SK-N-SH (cell line): ENCODE measurements at places on chromosomes 6 and 20. TPM values are rescaled to one million over a fixed set of nuclear protein-coding genes. Genes with fewer than 3 reads are reported as not detected.

DNA sequence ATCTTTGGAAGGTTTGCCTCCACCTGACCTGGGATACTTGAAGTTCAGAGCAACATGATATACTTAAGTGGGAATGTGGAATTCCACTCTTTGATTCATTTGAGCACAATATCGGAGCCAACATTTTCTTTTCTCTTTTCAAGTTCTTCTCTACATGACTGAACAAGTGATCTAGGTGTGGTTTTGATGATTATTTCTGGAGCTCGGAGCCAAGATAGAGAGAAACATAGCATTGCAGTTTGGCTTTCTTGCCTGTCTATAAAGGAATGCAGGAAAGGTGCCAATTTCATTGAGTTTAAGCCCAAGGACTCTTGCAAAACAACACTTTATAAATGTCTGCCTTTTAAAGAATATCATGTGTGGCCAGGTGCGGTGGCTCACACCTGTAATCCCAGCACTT is 124.2 kb upstream of the FAM83B start:
- no peak for DNase-seq

GRCh38 chr20:53636540-53637097 is 43.0 kb upstream of the ZNF217 start:
- no peak for DNase-seq

DNA sequence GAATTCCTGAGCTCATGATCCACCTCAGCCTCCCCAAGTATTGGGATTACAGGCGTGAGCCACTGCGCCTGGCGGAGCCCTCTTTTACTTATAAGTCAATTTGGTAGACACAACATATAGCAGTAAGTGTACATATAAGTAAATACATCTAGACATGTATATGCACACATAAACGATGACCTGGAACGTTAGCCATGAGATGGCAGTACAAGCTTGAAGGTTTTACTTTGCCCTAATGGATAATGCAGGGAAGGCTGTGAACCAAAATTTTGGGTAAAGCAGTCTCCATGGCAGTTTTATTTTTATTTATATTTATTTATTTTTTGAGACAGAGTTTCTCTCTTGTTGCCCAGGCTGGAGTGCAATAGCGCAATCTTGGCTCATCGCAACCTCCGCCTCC is 2.4 kb upstream of the GNMT start:
- no peak for DNase-seq

- no peak for DNase-seq
Measured at GRCh38 chr6:98530732-98531131, 303.6 kb upstream of the POU3F2 start.

- no peak for DNase-seq
Measured at GRCh38 chr6:90066697-90067096, 172.4 kb downstream of the GJA10 start.

DNA sequence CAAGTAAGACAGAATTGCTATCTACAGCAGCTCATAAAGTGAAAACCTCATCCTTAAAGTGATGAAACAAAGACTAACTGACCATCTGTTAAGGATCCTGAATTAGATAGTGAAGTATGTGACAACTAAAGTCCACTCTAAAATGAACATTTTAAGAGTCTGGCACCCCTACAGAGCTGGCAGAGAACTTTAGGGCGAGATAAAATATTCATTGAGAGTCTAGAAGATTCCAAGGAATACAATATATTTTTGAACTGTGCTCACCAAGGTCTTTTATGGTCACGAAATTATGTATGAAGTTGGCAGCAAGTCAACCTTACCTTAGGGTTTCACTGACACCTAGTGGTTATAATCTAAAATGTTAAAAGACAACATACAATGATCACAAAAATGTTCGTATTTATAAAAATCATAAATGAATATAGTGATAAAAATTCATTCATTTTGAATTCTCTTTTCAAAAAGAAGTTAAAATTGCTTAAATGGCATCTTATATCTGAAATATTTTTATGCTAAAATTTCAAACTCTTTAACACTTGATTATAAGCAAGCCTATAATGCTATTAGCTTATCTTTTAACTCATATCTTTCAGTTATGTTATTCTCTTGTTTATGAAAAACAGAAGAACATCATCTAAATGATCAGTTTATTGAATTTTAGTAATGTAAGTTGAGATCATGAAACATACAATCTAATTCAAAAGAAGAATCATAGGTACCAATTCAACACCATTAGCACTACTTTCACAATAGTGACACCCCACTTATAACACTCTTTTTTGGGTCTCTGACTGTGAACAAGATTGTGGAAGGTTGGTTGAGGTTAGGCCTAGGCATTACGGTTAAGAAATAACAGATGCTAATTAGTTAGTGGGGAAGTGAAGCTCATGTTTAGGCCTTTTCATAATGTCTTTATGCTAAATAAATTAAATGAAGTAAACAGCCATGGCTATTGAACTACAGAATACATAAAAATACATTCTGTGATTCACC is 27.5 kb downstream of the RSPH3 start:
- DNase-seq: peak; percentile 47

DNA sequence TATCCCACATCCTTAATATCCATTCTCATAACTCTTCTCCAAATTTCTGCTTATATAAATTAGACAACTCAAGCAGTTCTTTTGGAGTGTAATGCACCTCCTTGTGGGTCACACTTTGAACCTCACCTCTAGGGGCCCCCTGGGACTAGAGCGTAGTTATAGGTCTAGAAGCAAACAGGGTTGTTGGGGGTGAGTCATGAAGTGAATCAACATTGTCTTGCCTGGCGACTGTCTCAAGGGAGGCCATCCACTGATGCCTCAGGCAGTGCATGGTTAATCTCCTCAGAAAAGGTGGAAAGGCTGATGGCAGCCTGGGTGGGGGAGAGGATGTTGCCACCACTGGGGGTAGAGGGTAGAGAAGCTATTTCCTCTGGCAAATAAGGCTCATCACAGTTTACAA is 129.1 kb downstream of the TNFRSF21 start:
- no peak for DNase-seq

- no peak for DNase-seq
Measured at GRCh38 chr6:159305804-159306537, 136.8 kb downstream of the FNDC1 start.

- no peak for DNase-seq
Measured at GRCh38 chr20:48790473-48791003, 37.3 kb downstream of the PREX1 start.

GRCh38 chr20:62156592-62157386 is 13.2 kb downstream of the SS18L1 start:
- peak; percentile 96 for DNase-seq

DNA sequence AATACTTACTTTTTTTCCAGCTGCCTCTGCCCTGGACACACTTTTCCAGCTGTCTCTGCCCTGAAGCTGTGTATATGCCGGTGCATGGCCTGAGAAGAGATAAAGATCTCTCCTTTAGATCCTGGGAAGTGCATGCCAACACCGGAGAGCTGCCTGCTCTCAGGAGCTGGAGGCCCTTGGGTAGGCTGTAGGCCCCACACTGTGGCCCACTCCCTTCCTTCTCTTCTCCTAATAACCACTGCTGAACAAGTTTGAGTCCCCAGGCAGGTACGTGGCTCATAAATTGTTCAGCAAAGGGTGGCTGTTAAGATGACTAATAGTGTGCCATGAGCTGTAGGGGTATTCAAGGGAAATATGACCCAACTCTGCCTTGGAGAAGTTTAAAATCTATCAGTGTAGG is 102.5 kb downstream of the CD24 start:
- peak; percentile 66 for DNase-seq

GPSM3 gene
- polyA plus RNA-seq: 1.5 and 1.9 TPM in 2 replicates

HLA-DPB1 gene
- 1.0 and 2.0 TPM in 2 replicates for polyA plus RNA-seq

SLC35A1 gene
- polyA plus RNA-seq: 9.2 and 13.9 TPM in 2 replicates

DEFB126 gene
- not detected in 2 replicates for polyA plus RNA-seq

WFDC2 gene
- 0.21 TPM in 1 of 2 replicates, not detected in the other for polyA plus RNA-seq

DUSP15 gene
- polyA plus RNA-seq: 4.3 and 5.4 TPM in 2 replicates

IL17A gene
- not detected in 2 replicates for polyA plus RNA-seq
